ENCODE measurements at places on chromosomes 6 and 20. TPM values are rescaled to one million over a fixed set of nuclear protein-coding genes. Genes with fewer than 3 reads are reported as not detected.

DNA sequence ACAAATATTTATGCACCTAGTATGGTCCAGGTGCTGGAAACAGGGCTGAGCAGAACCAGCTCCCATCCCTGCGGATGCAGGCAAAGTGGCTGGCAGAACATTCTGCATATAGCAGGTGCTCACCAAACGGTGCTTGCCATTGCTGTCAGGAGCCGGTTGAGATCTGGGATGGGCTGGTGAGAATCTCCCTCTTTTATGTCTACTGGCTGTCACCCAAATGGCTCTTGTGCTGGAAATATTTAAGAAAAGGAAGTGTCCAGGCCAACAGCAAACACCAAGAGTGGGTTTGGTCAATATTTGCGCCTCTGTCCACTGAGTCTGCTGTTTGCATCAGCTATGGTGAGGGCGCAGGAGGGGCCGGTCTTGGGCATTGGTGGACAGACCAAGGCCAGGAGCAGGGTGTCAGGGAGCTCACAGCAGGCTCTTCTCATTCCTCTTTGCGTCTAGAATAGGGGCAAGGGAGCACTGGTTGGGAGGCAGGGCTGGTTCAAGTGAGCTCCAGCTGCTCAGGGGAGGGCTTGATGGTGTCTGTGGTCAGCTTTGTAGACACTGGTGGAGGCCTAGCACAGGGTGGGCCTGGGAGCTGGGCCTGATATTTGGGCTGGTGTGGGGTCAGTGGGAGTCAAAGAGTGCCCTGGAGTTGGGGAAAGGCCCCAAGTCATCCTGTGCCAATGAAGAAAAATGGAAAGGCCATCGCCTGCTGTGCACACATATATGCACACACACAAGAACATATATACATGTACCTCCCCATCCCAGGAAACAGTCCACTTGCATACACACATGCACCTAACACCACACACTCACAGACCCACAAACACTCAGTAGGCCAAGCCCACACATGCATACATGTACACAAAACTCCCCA, 1.4 kb upstream of the BPIFB2 start:
- DNase-seq: no peak

The SAMD5 gene
- 27.5 TPM for polyA plus RNA-seq

DNA sequence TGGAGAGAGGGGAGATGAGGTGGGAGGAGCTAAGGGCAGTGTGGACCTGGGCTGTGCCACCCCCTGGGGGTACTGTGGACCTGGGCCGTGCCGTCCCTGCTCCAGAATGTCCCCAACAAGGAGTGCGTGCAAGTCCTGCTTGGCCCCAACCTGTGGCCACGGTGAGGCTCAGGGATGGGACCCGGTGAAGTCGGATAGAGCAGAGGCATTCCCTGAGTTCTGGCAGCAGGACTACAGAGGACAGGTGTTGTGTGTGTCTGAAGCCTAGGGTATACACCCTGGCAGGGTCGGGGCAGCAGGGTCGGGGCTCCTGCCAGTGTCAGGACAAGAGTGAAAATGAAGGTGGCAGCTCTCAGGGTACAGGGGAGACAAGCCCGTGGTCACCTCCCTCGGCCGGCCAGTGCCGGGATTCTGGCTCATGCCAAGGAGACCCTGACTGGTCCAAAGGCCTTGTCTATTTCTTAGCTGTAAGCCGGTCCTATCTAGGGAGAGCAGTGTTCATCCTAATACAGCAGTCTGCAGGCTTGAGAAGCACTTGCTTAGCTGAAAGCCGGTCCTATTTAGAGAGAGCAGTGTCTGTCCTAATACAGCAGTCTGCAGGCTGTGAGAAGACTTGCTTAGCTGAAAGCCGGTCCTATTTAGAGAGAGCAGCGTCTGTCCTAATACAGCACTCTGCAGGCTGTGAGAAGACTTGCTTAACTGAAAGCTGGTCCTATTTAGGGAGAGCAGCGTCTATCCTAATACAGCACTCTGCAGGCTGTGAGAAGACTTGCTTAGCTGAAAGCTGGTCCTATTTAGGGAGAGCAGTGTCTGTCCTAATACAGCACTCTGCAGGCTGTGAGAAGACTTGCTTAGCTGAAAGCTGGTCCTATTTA, 95.9 kb downstream of the SMOC2 start:
- DNase-seq: no peak

DNA sequence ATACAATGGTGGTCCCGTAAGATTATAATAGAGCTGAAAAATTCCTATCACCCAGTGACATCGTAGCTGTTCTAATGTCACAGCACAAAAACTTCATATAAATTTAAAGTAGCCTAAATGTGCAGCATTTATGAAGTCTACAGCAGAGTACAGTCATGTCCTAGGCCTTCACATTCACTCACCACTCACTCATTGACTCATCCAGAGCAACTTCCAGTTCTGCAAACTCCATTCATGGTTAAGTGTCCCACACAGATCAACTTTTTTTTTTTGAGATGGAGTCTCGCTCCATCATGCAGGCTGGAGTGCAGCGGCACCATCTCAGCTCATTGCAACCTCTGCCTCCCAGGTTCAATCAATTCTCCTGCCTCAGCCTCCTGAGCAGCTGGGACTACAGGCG, 20.9 kb upstream of the KCNG1 start:
- DNase-seq: no peak

The ANKRD6 gene
- polyA plus RNA-seq: 41.2 TPM

The FAM184A gene
- 103 TPM for polyA plus RNA-seq

DNA sequence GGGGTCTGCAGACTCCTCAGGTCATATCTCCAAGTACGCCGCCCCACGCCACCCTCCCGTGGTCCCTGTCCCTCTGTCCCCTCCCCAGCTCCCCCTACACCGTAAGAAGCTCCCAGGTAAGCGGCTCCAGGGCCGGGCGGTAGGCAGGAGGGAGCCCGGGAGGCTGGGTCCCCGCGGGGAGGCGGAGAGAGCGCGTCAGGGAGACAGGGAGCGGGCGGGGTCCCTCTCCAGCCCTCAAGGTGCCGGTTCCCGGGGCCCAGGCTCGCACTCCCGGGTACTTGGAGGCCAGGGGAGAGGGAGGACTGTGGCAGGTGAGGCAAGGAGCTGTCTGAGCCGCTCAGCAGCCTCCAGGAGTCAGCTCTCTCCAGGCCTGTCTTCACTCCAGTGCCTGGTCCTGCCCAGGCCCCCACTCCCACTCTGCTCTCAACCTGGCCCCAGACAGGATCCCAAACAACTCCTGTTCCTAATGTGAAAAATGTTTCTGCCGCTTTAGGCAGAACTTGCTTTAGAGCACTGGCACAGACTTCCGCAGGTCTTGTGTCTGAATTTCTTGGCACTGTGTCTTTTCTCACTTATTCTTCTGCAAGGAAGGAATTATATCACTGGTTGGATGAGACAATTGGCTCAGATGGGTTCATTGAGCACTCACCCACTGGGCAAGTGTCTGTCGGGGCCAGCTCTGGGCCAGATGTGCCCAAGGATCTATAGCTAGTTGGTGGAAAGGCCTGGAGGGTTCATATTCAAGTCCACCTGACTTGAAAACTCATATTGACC, 36.6 kb downstream of the HLA-G start:
- DNase-seq: peak; percentile 79

The PRKN gene
- polyA plus RNA-seq: 2.6 TPM

The CRIP3 gene
- 2.9 TPM for polyA plus RNA-seq

DNA sequence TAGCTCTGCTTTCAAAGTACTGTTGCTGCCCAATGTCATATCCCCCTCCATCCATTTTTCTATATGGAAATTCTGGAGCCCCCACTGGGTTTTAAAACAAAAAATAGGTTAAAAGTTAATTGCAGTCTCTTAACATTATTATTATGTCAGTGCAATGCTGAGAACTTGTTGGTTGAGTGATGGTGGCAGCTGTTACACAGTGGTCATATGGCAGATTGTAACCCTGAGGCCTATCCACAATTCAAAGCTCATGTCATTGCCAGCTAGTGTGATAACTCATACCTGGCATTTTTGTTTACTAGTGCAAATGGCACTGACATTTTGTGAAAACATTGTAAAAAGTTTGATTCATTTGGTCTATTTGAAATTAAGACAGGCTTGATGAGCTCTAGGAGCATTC, 305.7 kb upstream of the FLRT3 start:
- no peak for DNase-seq

DNA sequence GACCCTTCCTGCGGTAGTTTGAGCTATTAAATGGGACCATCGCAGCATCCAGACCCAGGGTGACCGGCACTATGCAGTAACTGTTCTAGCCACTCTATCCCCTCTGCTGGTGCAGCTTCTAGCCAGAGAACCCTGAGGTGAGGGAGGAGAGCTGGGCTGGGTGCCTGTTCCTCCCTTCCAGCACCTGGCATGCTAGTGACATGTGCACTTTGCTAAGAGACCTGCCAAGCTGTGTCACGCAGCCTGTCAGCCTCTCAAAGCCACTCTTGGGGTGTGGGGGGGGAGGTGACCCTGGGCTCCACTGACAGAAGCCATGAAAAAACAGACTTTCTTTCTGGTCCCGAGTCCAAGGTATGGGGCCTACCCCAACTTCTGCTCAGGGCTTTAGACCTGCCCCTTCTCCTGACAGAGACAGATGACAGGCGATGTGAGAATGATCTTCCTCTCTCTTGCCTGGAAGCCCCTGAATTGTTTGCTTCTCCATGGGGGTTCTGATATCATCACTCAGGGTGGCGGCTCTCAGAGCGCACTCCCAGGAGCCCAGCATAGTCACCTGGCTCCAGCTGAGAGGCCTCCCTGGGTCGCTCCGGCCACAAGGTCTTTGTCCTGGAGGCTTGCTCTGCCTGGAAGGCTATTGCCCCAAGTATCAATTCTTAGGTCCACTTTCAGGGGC, 47.2 kb upstream of the MLN start:
- no peak for DNase-seq

The MCHR2 gene
- not detected for polyA plus RNA-seq

- DNase-seq: no peak
These were observed 25.5 kb downstream of the NPEPL1 start for GRCh38 chr20:58718121-58718563.

DNA sequence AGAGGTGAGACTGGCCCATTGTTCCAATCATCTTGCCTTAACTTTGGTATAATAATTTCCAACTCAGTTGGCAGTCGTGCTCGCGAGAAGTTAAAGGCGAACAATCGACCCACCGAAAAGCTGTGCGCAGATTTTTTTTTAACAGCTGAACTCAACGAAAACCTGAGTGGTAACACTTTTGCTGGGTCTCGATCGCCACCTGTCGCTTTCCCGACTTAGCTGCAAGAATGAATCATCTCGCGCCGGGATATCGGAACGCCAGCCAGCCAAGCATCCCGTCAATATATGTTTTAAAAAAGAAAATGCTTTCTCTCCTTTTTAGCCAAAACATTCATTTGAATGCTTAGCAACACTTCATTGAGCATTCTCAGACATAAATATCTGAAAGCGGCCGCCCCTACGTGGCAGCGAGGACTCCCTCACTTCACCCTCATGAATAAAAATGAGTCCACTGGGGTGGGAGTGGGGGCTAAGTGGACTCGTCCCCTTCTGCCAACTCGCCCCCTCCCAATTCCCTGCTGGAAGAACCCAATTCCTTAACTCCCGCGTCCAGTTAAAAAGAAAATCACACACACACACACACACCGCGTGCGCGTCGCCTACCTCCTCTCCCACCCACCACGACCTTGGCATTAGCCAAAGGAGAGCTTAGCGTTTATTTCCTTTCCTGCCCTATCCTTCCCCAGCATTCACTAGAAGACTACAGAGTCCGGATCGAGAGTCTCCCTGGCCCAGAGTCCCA, 1.5 kb downstream of the COL12A1 start:
- peak; percentile 78 for DNase-seq

- no peak for DNase-seq
These were observed 35.4 kb upstream of the ANGPT4 start for GRCh38 chr20:951384-952169.

The STX11 gene
- polyA plus RNA-seq: 1.8 TPM

DNA sequence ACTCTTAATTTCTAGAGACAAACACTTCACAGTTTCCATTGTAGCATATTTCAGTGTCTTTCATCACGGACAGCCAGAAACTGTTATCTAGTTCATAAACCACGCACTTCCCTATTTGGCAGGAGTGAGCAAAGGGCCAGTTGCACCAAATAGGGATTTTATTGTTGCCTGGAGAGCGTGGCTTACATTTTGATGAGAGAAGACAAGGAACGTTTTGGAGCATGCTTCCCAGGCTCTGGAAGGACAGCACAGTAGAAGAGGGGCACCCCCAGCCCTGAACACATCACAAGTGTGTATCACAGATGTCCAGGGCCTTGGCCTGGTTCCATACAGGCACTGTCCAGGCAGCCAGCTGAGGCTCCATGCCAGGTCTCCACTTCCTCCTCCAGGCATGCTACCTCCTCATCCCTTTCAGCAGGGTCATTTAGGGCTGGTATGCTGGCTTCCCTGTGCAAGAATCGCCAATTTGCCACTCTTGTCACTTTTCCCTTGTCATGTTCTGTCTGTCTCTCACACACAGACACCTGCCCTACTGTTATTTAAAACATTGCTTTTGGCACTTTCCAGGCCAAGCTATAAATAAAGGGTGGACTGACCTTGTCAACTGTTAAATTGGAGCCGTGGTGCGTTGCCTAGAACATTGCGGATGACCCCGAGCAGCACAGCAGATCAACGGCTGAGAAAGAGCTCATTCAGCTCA, 235.0 kb upstream of the GMDS start:
- DNase-seq: no peak

The TRMT6 gene
- 12.6 TPM for polyA plus RNA-seq

The PACRG gene
- polyA plus RNA-seq: 2.5 TPM

DNA sequence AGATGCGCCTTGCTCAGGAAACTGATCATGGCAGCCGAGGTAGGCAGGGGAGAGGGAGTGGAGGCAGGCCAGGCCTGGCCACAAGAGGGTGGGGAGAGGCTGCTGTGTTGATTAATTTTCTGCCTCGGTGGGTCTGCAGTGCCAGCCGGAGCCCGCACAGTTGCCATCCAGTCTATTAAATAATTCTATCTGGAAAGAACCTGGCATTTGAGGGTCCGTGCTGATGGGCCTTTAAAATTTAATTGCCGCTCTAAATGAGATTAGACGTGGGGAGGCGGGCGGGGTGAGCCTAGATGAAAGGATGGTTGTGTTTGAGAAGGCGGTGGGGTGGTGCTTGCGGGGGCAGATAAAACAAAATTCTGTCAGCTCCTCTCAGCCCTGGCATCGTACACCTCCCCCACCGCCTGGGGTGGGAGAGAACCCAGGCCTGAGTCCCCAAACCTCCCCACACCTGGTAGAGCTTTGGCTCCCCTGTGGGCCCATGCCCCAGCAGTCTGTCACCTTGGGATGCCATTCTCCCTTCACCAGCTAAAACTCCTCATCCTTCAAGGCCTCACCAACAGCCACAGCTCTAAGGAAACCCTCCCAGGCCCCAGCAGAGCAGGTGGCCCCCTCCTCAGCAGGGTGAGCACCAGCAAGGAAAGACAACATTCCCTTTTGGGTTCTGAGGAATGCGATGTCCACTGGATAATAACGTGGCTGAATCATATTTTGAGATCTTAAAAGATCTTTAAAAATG, 167.3 kb downstream of the GRM4 start:
- no peak for DNase-seq

The MCCD1 gene
- 0.24 TPM for polyA plus RNA-seq

GRCh38 chr6:167558246-167559177, 233.6 kb downstream of the TTLL2 start:
- no peak for DNase-seq

The GGT7 gene
- 33.5 TPM for polyA plus RNA-seq

The ZNF165 gene
- 2.8 TPM for polyA plus RNA-seq

DNA sequence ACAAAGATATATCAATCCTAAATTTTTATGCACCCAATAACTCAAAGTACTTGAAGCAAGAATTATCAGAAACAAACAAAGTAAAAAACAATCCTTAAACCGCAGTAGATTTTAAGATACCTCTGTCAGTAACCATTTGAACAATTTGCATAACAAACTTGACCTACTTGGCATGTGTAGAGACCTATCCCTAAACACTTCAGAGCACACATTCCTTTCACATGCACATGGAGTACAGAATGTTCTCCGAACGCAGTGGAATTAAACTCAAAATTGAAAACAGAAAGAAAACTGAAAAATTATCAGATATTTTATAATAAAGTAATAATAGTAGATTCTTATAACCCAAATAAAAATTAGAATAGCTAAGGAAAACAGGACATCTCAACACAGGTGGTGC, 162.6 kb upstream of the THBS2 start:
- no peak for DNase-seq

The BMP7 gene
- polyA plus RNA-seq: 22.4 TPM

Measured in left lung (tissue), 14 donors.